ENCODE measurements at places on chromosomes 1 and 21.

DNA sequence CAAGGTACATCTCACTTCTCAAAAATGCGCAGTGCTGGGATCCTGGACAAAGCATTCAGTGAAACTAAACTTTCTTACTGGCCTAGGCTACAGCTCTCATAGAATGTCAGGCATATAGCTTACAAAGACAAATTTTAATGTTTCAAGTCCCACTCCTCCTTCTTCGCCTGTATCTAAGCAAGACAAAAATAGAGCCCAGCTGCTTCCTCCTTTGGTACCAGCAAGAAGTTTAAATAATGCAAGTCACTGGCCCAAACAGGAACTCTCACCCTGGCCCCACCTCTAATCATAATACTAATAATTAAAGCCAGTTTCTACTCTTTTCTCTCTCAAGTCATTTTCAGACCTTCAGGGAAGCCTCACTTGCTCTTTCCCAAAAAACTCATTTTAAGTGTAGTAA lies 1267.9 kb downstream of the MRPL39 start:
- no peak for DNase-seq

GRCh38 chr1:243500512-243500911 lies 244.7 kb downstream of the SDCCAG8 start:
- no peak for DNase-seq

- no peak for DNase-seq
These were observed 227.4 kb downstream of the SDCCAG8 start for GRCh38 chr1:243483071-243483771.

- no peak for DNase-seq
These were observed 107.3 kb upstream of the ST6GALNAC5 start for GRCh38 chr1:76759950-76760349.

DNA sequence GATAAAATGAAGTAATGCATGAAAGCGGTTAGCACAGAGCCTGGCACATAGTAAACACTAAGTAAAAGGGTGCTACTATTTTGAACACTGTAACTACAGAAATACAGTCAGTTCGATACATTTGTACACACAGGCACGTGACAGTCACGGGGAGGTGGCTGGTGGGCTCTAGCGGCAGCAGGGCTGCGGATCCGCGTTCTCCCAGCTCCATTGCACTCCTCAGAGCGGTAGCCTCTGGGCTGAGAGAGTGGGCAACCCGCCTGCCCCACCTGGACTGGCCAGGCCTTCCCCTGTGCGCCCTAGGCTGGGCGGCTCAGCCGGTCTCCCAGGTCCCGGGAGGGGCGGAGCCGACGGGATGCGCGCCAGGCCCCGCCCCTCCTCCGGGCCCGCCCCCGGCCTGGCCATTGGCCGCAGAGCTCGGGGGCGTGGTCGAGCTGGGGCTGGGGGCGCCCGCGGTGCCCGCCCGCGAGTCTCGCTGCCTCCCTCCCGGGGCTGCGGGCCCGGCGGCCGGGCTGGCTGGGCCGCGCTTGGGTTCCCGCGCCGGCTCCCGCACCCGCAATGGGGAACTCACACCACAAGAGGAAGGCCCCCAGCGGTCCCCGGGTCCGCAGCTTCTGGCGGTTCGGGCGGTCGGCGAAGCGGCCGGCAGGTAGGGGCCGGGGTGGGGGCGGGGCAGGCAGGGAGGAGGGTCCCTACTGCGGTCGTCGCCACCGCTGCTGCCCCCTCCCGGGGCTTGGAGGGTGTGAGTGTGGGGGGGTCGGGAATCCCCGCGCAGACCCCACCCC lies 51.2 kb upstream of the SYNC start:
- DNase-seq = peak; percentile 52

GRCh38 chr1:185636848-185637247 lies 97.3 kb upstream of the HMCN1 start:
- no peak for DNase-seq

DNA sequence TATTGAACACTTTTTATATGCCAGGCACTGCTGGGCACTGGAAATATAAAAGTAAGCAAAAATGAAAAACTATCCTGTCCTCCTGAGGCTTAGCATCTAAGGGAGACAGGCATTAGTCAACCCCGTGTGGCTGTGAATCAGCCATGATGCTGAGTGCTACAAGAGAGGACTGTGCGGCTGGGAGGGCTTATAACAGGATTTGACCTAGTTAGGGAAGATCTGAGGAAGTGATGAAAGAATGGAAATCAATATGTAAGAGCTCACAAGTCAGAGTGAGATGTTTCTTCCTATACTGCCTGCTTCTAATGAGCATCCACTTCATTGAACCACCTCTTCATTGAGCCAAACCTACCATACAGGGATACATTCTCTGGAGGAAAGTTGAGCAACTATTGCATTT lies 15.1 kb downstream of the TRIM45 start:
- DNase-seq = no peak

Data from NCI-H526 treated with DMSO at 0.1 percent for 48 hours (cell line).